ENCODE measurements at places on chromosomes 2 and 18.
A peak's percentile ranks its signal among the peaks of the same experiment; 100 is the strongest.

GRCh38 chr2:205637320-205637602 lies 45.0 kb upstream of the NRP2 start:
- no peak for DNase-seq

GRCh38 chr2:192286093-192286701 lies 91.5 kb upstream of the TMEFF2 start:
- DNase-seq: no peak

DNA sequence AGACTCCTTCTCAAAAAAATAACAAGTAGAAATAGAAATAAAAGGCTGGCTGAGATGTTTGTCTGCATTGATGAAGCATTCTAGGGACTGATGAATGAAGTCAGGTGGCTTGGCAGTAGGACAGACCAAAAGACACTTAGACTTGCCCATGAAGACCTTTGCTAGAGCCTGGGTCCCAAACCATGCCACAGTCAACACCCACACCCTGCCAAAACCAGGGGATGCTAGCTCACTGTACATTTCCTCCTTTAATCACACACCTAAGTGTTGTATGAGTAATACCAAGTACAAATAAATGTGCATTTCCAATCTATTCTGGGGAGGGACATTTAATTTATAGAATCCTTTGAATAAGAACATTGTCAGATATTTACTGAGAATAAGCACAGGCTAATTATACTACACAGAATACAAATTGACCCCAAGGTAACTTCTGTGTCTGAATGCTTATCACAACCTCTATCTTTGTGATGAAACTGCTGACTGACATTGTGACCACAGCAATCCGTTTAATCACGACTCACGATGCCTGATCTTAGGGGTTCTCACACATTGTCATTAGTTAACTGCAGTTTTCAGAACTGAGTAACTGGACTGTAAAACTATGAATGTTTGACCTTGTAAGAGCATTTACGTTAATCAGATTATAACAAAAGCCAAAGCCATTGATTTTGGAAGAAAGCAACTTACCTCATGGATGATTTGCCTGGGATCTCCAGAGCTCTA lies 10.5 kb upstream of the NOL10 start:
- DNase-seq: no peak

- no peak for DNase-seq
Observed at GRCh38 chr2:79740879-79741443, 228.1 kb downstream of the CTNNA2 start.

DNA sequence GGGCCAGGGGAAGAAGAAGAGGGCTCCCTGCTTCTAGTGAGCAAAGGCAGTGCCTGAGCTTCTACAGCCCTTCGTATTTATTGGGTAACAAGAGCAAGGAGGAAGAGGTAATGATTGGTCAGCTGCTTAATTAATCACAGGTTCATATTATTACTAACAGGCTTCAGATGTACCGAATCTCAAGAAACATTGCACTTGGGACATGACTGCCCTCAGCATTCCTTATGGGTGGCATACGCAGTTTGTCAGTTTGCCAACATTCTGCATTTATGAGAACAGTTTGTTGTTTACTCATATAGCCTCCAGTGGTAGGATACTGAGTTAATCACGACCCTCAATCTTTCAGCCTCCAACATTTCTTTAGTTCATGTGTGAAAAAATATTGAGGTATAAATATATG lies 84.5 kb downstream of the HIBCH start:
- DNase-seq: no peak

DNA sequence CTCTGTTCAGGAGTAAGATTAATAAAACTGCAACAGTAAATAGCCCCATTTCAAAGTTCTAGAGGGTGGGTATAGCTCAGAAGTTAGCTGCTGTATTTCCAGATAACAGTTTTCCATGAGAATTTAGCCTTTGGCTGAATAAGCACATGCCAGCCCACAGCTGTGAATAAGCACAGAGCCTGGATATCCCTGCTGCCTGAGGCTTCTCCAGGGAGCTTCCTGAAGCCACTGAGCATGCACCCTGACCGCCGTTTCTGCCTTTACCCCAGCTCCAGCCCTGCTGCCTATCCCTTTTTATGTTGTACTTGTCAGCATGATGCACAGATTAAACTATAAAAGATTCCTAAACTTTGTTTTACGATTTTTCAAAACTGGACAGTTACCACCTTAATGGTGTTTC lies 85.3 kb downstream of the FEZ2 start:
- DNase-seq: no peak

- DNase-seq: no peak
Observed at GRCh38 chr2:168614172-168615018, 158.3 kb downstream of the CERS6 start.

- no peak for DNase-seq
Observed at GRCh38 chr2:100845141-100845991, 25.4 kb downstream of the NPAS2 start.

GRCh38 chr2:72271276-72271614 lies 123.6 kb upstream of the CYP26B1 start:
- DNase-seq: no peak

GRCh38 chr18:12236934-12237832 lies 17.0 kb upstream of the CIDEA start:
- peak; percentile 43 for DNase-seq

DNA sequence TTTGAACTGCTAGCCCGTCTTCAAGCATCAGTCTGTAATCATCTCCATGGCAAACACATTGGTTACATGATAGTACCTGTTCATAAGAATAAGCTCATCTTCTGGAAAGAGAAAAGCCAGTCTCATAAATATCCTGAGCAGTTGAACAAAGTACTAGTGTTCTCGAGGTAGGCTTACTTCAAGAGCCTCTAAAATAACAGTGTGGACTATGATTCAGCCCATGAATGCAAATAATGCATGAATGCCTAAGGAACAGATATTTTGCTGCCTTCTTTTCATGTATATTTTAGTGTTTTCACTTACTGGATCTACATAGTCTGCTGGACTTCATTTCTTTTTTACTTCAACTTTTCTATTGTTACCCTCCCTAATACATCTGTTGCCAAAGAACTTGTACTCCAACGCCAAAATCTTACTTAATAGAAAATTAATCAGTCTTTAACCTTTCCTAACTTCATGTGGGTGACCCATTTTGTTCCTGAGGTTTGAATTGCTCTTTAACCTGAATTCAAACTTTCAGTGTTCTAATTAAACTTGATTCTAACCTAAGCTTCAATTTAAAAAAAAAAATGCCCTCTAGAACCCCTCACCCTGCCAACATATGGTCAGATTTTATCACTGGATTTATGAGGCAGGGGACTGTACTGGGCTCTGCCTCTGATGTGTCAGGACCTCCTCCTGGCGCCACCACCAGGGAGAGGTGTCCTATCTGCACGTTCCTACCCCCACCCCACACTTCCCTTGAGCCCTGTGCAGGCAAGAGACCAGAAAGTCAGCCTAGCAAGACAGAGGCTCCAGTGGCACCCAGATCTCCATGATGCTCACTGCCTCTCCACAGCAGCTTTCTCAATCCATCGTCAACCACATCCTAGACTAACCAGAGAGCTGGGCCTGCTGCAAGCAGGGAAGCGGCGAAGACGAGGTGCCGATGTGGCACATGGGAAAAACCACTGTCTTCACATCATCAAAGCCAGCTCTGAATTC lies 264.7 kb upstream of the ID2 start:
- DNase-seq: no peak

GRCh38 chr2:105782123-105782522 lies 37.4 kb downstream of the NCK2 start:
- no peak for DNase-seq

DNA sequence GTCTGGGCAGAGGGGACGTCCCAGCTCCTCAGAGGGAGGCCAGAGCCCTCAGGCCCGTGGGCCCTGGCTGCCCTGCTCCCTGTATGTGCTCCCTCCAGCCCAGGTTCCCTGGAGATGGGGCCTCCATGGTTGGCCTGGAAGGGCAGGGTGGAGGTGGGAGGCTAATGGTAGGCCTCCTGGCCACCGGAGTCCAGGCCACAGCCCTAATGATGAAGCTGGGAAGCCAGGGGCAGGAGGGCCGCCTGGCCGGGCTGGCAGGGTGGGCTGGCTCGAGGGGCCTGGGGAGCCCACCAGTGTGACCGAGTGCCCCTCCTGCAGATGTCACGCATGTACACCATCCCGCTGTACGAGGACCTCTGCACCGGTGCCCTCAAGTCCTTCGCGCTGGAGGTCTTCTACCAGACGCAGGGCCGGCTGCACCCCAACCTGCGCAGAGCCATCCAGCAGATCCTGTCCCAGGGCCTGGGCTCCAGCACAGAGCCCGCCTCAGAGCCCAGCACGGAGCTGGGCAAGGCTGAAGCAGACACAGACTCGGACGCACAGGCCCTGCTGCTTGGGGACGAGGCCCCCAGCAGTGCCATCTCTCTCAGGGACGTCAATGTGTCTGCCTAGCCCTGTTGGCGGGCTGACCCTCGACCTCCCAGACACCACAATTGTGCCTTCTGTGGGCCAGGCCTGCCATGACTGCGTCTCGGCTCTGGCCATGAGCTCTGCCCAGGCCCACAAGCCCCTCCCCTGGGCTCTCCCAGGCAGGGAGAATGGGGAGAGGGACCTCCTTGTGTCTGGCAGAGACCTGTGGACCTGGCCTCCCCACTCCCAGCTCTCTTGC lies 9.0 kb upstream of the CAPN10 start:
- DNase-seq: no peak

DNA sequence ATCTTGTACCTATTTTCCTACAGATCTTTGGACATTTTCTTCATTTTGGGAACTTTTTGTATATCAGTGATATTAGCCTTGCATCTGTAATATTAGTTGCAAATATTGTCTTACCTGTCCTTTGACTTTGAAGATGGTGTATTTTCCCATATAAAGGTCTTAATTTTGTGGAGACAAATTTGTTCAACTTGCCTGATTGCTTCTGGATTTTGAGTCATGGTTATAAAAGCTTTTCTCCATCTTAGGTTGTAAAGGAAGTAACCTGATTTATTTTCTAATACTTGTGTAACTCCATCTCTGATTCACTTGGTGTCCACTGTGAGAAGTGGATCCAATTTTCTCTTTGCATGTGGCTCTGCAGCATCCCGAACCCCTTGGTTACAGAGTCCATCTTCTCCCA lies 97.7 kb upstream of the OTOS start:
- DNase-seq: no peak

- no peak for DNase-seq
Observed at GRCh38 chr2:148552675-148553331, 91.7 kb upstream of the EPC2 start.

DNA sequence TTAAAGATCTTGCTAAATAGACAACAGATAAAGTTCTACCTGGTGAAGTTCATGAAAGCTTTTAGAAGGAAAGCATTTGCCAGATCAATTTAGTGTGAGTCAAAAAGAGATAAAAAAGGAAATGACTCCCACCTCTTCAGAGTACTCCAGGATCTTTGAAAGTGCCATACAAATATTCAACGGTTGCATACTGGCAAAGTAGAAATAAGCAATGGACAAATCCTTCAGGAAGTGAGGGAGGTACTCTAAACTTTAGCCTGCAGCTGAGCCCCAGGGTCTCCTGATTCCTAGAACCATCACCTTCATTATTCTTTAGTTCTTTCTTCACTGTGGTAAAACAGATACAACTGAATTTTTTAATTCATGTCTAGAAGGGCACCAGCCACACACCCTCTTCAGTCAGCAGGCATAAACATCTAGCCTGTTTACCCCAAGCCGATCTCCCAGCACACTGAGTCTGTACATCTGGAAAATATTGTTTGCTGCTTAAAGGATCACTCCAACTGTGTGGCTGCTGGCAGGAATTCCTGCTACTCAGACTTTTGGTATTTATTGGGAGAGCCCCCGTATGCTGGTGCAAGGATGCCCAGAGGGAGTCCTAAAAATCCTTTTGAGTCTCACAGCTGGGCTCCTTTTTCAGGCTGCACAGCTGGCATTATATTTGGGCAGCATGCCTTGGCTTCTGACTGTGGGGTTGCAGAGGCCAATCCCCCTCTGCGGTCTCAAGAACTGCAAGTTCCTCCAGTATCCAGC lies 72.3 kb upstream of the SESTD1 start:
- DNase-seq: no peak

DNA sequence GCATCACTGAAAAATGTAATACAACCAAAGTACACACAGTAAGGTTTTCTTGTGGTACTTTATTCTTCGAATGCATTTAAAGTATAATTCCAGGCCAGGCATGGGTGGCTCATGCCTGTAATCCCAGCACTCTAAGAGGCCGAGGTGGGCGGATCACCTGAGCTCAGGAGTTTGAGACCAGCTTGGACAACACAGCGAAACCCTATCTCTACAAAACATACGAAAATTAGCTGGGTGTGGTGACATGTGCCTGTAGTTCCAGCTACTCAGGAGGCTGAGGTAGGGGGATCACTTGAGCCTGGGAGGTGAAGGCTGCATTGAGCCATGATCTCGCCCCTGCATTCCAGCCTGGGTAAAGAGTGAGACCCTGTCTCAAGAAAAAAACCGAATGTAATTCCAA lies 3.9 kb upstream of the TTC39C start:
- DNase-seq: no peak

- no peak for DNase-seq
Observed at GRCh38 chr2:215420471-215420935, 15.4 kb downstream of the FN1 start.

DNA sequence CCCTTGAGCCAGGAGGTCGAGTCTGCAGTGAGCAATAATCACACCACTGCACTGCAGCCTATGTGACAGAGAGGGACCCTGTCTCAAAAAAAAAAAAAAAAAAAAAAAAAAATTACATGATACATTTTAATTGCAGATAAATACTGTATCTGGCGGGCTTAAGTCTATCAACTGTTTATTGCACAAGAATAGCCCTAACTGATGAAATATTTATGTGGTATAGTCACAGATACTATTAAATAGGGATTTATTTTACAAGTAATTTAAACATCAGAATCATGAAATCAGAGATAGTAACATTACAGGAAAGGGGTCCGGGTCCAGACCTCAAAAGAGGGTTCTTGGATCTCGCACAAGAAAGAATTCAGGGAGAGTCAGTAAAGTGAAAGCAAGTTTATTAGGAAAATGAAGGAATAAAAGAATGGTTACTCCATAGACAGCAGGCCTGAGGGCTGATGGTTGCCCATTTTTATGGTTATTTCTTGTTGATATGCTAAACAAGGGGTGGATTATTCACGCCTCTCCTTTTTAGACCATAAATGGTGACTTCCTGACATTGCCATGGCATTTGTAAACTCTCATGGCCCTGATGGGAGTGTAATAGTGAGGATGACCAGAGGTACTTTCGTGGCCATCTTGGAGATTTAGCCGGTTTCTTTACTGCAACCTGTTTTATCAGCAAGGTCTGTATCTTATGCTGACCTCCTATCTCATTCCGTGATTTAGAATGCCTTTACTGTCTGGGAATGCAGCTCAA lies 166.6 kb downstream of the PMAIP1 start:
- no peak for DNase-seq

DNA sequence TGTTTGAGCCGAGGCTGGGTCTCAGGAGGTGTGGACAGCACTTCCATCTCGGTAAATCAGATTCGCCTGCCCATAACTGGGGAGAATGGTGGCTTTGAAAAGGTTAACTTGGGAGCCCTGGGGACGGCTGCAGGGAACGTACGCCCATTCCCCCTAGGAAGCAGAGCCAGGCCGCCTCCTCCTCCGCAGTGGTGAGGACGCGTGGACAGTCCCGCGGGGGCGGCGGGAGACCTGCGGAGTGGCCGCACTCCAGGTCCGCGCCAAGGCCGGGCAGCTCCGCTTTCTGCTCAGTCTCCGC lies 845 bp upstream of the MYCN start:
- DNase-seq: no peak

- DNase-seq: peak; percentile 19
Observed at GRCh38 chr2:127108090-127108523, 1.2 kb upstream of the BIN1 start.
